ENCODE measurements at places on chromosomes 12 and 14. TPM values are rescaled to one million over a fixed set of nuclear protein-coding genes. Genes with fewer than 3 reads are reported as not detected.
A peak's percentile ranks its signal among the peaks of the same experiment; 100 is the strongest.

- H3K4me3 ChIP-seq, result no peak overlapping the region
- no peaks in the 10 kb centered on the region for H3K27me3 ChIP-seq
- H3K36me3 ChIP-seq, result no peaks in the 10 kb centered on the region
- DNase-seq, result no peak
- H3K4me1 ChIP-seq, result no peaks in the 10 kb centered on the region
Observed at GRCh38 chr12:90978117-90978770, 23.3 kb upstream of the CCER1 start.

GRCh38 chr14:82872494-82872893, 1338.8 kb upstream of the SEL1L start:
- no peak overlapping the region for H3K4me3 ChIP-seq
- no peak overlapping the region for H3K27ac ChIP-seq
- no peaks in the 10 kb centered on the region for H3K4me1 ChIP-seq
- DNase-seq, result no peak

GRCh38 chr12:10540776-10541205, 35.1 kb downstream of the EIF2S3B start:
- no peaks in the 10 kb centered on the region for H3K27me3 ChIP-seq
- no peak overlapping the region for H3K4me3 ChIP-seq
- DNase-seq, result no peak
- H3K36me3 ChIP-seq, result no peaks in the 10 kb centered on the region

GRCh38 chr14:27845902-27846301, 920.7 kb upstream of the FOXG1 start:
- no peaks in the 10 kb centered on the region for H3K36me3 ChIP-seq
- no peaks in the 10 kb centered on the region for H3K27me3 ChIP-seq
- H3K4me1 ChIP-seq, result no peaks in the 10 kb centered on the region
- no peak overlapping the region for H3K4me3 ChIP-seq

DNA sequence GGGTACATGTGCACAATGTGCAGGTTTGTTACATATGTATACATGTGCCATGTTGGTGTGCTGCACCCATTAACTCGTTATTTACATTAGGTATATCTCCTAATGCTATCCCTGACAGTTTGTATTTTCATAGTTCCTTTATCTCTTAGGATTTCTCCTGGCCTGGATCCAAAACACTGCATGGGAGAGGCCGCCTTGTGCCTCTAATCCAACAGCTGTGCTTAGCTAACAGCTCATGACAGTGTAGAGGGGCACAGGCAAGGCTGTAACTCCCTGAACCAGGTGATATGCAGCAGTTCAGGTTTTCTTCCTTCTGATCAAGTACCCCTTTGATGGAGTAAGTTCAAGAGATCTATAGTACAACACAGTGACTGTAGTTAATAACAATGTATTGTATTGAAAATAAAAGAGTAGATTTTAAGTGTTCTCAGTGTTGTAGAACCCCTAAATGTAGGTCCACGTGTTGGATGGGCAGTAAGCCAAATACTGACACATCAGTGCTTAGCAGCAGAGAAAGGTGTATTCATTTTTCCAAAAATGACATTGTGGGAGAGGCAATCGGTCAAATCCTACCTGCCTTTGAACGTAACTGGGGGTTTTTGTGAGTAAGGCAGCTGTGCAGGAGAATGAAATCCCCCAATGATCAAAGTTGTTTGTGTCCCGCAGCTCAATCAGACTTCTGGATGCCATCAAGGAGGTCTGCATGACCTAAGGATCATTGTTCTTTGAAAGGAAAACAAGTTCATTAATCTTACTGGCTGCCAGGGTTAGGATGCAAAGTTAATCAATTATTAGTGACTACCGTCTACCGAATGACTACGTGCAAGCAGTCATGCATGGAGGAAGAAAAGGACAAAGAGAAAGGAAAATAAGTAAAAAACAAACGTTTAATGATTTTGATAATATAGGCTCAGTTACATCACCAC, 89.3 kb upstream of the FGD4 start:
- H3K27me3 ChIP-seq, result no peaks in the 10 kb centered on the region
- H3K4me3 ChIP-seq, result no peak overlapping the region
- H3K4me1 ChIP-seq, result no peaks in the 10 kb centered on the region
- no peak overlapping the region for H3K27ac ChIP-seq

GRCh38 chr12:4197922-4198763, 75.4 kb upstream of the CCND2 start:
- H3K27me3 ChIP-seq, result no peaks in the 10 kb centered on the region
- DNase-seq, result no peak
- no peak overlapping the region for H3K27ac ChIP-seq
- H3K4me3 ChIP-seq, result no peak overlapping the region
- H3K36me3 ChIP-seq, result no peaks in the 10 kb centered on the region

DNA sequence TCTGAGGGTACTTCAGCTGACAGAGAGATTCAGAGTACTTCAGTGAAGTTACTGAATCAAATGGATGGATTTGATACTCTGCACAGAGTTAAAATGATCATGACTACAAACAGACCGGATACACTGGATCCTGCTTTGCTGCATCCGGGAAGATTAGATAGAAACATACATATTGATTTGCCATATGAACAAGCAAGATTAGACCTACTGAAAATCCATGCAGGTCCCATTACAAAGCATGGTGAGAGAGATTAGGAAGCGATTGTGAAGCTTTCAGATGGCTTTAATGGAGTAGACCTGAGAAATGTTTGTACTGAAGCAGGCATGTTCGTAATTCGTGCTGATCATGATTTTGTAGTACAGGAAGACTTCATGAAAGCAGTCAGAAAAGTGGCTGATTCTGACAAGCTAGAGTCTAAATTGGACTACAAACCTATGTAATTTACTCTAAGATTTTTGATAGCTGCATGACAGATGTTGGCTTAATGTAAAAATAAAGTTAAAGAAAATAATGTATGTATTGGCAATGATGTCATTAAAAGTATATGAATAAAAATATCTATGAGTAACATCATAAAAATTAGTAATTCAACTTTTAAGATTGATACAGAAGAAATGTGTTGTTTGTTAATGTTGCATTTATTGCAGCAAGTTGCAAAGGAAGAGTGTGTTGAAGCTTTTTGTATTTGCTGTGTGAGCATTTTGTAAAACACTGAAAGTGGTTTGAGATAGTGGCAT, 136.1 kb upstream of the RAP1B start:
- no peak overlapping the region for H3K27ac ChIP-seq
- no peaks in the 10 kb centered on the region for H3K27me3 ChIP-seq
- H3K36me3 ChIP-seq, result no peaks in the 10 kb centered on the region

DNA sequence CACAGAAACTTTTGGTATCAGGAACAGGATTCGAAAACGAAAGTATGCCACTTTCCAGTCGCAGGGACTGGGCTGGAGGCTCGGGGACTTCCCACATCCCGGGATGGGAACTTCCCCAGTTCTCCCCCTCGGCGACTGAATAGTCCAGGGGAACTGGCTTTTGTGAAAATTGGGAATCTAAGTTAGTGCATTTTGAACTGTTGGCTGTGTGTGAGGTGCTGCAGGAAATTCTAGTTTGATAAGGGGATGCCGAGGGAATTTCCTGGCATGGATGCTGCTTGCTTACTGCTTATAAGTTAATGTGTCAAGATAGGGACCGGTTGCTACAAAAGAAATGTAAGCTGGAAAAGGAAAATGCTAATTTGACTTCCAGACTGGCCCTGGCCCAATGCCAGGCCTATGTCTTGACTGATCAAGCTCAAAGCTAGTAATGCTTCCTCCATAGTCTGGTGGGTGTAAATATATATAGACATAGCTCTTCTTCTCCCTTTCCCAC, 73.4 kb upstream of the EIF5 start:
- H3K4me1 ChIP-seq, result peaks cover 10% of the 10 kb centered on the region
- no peak for DNase-seq
- peak overlapping the region; percentile 88 for H3K27ac ChIP-seq
- peak overlapping the region; percentile 45 for H3K4me3 ChIP-seq
- H3K27me3 ChIP-seq, result no peaks in the 10 kb centered on the region

GRCh38 chr12:86838711-86839110, 582.5 kb upstream of the MGAT4C start:
- DNase-seq, result no peak
- no peak overlapping the region for H3K27ac ChIP-seq
- H3K36me3 ChIP-seq, result no peaks in the 10 kb centered on the region
- no peak overlapping the region for H3K4me3 ChIP-seq
- H3K27me3 ChIP-seq, result no peaks in the 10 kb centered on the region
- H3K4me1 ChIP-seq, result no peaks in the 10 kb centered on the region

GRCh38 chr12:51593539-51593938, 2.5 kb downstream of the SCN8A start:
- H3K4me3 ChIP-seq, result no peak overlapping the region
- no peaks in the 10 kb centered on the region for H3K27me3 ChIP-seq
- no peak overlapping the region for H3K27ac ChIP-seq
- peaks cover 5% of the 10 kb centered on the region for H3K4me1 ChIP-seq
- no peak for DNase-seq

- H3K4me1 ChIP-seq, result no peaks in the 10 kb centered on the region
- no peaks in the 10 kb centered on the region for H3K36me3 ChIP-seq
- H3K4me3 ChIP-seq, result no peak overlapping the region
- H3K27me3 ChIP-seq, result no peaks in the 10 kb centered on the region
- DNase-seq, result no peak
Observed at GRCh38 chr12:25764892-25765291, 193.6 kb upstream of the RASSF8 start.

DNA sequence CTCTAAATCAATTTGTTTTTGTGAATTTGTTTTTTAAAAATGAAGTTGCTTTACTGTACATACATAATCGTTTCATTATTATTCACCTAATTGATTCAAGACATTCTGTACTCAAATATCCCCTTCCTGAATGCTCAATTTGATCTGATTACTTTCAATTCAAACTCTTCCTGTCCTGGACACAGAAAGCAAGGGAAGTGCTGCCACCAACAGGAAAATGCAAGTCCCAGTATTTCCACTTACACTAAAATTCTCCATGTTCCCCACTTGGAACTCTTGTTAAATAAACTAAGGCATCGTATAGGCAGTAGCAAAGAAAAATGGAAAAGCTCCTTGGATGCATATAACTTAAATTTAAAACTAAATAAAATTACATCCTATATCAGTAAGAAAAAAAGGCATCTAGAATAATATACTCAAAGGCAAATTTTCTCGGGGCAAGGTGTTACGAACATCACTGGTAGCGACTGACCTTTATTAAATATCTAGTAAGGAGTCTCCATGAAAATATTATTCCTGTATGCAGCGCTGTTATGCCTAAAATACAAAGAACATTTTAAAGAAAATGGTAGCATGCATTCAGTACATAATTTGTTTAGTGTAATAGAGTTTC, 72.0 kb upstream of the DBX2 start:
- H3K4me3 ChIP-seq, result no peak overlapping the region
- no peak for DNase-seq
- H3K27ac ChIP-seq, result no peak overlapping the region
- no peaks in the 10 kb centered on the region for H3K4me1 ChIP-seq

DNA sequence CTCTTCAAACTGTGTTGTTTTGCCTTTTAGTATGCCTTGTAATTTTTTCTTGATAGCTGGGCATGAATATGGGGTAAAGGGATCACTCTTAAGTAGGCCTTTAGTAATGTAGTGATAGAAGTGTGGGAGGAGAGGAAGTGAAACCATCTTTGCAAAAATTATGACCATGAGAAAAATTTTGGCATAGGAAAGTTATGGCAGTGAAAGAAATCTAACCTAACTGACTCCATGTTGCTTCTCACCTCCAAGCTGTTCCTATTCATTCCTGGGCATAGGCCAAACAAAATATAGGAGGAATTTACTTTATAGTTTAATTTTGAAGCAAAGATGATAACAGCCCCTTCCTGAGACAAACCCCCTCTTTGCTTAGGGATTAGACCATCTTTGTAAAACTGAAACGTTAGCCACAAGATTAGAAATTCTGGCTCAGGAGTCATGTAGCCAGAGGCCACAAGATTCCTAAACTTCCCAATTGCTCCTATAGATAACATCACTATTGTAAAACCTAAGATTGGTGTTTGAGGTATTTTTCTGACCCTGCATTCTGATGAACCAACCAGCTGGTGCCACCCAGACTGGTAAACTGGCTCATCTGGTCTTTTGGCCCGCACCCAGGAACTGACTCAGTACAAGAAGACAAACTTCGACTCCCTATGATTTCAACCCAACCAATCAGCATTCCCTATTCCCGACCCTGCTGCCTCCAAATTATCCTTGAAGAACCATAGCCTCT, 45.8 kb downstream of the CRADD start:
- H3K36me3 ChIP-seq, result no peaks in the 10 kb centered on the region
- DNase-seq, result no peak
- H3K27ac ChIP-seq, result no peak overlapping the region
- H3K4me3 ChIP-seq, result no peak overlapping the region
- H3K27me3 ChIP-seq, result no peaks in the 10 kb centered on the region

DNA sequence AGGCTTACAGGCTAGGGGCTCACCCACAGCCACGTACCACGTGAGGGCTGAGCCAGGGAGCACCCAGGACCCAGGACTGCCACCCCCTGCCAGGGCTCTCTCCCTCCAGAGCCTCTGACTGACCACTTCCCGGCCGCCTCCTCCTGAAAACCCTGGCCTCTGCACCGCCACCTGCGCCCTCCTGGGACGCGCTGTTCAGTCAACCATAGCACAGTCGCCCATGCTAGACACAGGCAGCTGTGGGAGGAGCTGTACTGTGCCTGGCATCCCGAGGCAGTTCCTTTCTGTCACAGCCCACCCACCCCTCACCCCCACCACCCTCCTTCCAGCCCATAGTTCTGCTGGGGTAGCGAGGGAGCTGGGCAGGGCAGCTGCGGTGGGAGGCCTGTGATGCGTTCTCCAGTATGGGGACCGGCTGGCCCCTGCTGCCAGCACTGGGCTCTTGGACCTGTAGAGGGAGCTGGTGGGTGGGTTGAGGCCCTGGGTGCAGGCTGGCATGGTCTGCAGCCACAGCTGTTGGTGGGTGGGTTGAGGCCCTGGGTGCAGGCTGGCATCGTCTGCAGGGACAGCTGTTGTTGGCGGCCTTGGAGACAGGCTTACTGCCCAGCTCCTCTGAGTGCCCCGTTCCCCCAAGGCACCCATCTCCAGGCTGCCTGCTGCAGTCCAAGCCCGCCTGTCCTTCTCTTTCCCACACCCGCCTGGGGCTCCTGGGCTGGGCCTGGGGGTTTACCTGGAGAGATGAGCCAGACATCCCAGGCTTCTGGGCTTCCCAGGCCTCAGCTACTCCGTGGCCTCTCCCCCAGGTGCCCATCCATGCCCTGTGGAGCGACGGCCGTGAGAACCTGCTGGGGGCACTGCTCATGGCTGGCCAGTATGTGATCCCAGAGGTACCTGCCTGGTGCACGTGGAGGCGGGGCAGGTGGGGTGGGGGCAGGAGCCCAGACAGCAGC, 11.5 kb downstream of the ASPG start:
- no peak overlapping the region for H3K27ac ChIP-seq
- H3K4me1 ChIP-seq, result peaks cover 12% of the 10 kb centered on the region
- no peaks in the 10 kb centered on the region for H3K27me3 ChIP-seq
- H3K36me3 ChIP-seq, result no peaks in the 10 kb centered on the region

GRCh38 chr12:27627123-27627852, 69.0 kb upstream of the REP15 start:
- H3K4me3 ChIP-seq, result no peak overlapping the region
- H3K4me1 ChIP-seq, result peaks cover 26% of the 10 kb centered on the region
- H3K36me3 ChIP-seq, result no peaks in the 10 kb centered on the region
- H3K27me3 ChIP-seq, result no peaks in the 10 kb centered on the region
- no peak for DNase-seq

The OVCH1 gene
- total RNA-seq, result 0.25 TPM

The STXBP6 gene
- total RNA-seq, result 4.4 TPM

The OR4K13 gene
- total RNA-seq, result not detected

The SYT1 gene
- 13.3 TPM for total RNA-seq

The ZDHHC22 gene
- not detected for total RNA-seq

The OSGEP gene
- 60.9 TPM for total RNA-seq

The PIANP gene
- 5.6 TPM for total RNA-seq

The MYF6 gene
- not detected for total RNA-seq

The GSC gene
- total RNA-seq, result 1.7 TPM

The OTOGL gene
- total RNA-seq, result under 0.01 TPM

The CLEC1B gene
- total RNA-seq, result not detected

The CELA1 gene
- total RNA-seq, result not detected
